Foreskin fibroblast (primary cell): ENCODE measurements at places on chromosomes 1 and 21.
A peak's percentile ranks its signal among the peaks of the same experiment; 100 is the strongest.

- DNase-seq = no peak
These were observed 2.4 kb downstream of the RCAN1 start for GRCh38 chr21:34612557-34612956.

DNA sequence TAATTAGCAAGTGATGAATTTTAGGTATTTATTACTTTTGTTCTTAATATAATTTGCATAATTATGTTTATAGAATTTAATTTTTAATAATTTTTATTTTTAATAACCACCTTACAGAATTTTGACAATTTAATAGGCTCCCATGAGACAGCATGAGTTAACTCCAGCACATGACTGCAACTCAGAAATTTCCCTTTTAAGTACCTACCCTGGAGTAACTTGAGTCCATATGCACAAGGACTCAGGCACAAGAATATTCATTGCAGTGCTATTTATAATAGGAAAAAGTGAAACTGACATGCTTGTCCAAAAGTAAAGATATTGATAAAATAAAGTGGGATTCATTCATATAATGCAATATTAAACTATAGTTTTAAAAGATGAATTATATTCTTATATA, 54.1 kb upstream of the C1orf53 start:
- no peak for DNase-seq

GRCh38 chr1:214637125-214637524, 34.1 kb downstream of the CENPF start:
- no peak for DNase-seq

DNA sequence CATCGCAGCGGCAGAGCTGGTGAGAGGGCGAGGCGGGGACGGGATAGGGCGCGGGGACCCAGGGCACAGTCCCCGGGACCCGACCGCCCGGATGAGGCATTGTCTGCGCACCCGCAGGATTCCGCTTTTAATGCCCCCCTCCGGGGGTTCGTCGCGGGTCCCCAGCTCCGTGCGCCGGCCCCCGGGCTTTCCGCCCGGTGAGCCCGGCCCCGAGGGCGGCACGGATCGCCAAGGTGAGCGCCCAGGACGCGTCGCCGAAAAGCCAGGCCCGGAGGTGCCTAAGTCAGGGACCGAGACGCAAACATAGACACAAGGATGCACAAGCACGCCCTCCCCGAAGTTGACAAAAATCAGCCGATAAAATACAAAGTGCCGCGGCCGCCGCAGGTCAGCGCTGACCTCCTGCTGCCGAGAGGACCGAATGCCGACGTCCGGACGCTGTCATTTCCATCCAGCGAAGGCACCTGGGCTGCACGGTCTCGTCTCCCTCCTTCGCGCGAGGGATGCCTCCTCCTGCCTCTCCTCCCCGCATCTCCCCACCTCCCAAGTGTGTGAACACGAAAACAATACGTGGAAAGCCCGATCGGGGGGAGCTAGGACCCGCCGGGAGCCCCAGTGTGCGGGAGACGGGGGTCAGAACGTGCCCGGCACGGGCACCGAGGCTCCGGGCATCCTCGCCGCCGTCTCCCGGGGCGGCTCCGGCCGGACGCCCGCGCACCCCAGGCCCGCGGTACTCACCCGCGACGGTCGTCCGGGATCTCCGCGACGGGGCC, 101.1 kb upstream of the SOD1 start:
- DNase-seq = peak; percentile 17

GRCh38 chr1:205593967-205594366, 37.8 kb downstream of the ELK4 start:
- no peak for DNase-seq

GRCh38 chr1:218592688-218593087, 247.6 kb downstream of the TGFB2 start:
- no peak for DNase-seq

- no peak for DNase-seq
These were observed 82.3 kb downstream of the GPR89B start for GRCh38 chr1:148010527-148010926.

DNA sequence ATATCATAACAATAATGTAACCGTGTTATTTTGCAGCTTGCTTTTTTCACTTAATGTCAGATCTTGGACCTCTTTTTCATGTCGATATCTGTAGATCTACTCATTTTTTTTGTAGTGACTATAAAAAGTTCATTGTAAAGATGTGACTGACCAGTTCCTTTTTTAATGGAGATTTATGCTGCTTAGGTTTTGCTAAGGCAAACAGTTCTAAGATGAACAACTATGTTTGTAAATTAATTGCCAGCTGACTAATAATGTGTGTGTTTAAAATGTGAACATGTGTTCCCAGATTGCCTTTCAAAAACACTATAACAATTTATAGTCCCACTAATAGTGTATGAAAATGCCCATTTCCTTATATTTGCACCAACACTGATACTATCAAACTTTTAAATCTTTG, 18.1 kb upstream of the EPS8L3 start:
- DNase-seq = no peak
